ENCODE measurements at places on chromosomes 7 and 10. TPM values are rescaled to one million over a fixed set of nuclear protein-coding genes. Genes with fewer than 3 reads are reported as not detected.

- no peak overlapping the region for H3K27ac ChIP-seq
- no peak overlapping the region for H3K4me3 ChIP-seq
- no peak for DNase-seq
- H3K36me3 ChIP-seq = no peaks in the 10 kb centered on the region
Measured at GRCh38 chr10:114492351-114493037, 88.2 kb upstream of the AFAP1L2 start.

DNA sequence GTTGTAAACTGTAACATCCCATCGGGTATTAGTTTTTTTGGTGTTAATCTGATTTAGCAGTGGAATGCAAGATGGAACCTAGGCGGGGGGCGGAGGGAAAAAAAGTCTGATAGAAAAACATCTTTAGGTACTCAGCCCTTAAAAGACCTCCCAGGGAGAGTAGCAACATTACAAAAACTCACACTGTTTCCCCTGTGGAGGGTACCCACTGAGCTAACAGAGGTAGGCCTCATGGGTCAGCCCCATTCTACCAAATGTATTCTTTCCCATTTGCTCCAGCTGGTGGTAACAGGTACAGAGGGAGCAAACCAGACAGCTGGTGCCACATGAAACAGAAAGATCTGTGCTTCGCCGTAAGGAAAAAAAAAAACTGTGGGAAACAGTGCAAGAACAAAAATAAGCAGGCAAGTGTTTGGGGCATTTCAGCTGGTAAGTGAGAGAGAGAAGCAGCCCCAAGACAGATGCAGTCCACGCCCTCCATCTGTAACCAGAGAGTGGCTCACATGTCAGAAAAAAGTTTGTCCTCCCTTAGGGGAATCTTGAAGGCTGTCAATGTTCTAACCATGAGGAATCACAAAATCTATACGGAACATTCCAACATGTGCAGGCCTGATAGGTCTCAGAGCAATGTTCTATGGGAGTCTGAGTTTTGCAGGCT is 65.3 kb downstream of the HOXA1 start:
- no peaks in the 10 kb centered on the region for H3K36me3 ChIP-seq
- H3K4me1 ChIP-seq = no peaks in the 10 kb centered on the region
- no peak overlapping the region for H3K4me3 ChIP-seq
- H3K27ac ChIP-seq = no peak overlapping the region
- no peaks in the 10 kb centered on the region for H3K27me3 ChIP-seq

Gene GIMAP4
- 5.4 TPM for total RNA-seq

Gene ASNS
- 28.6 TPM for total RNA-seq

Gene SPDYE16
- total RNA-seq = not detected

Gene FOXL3
- not detected for total RNA-seq

Gene ATOH7
- 0.28 TPM for total RNA-seq

Gene OGA
- 35.4 TPM for total RNA-seq

- H3K27ac ChIP-seq = no peak overlapping the region
- H3K4me3 ChIP-seq = no peak overlapping the region
- H3K4me1 ChIP-seq = no peaks in the 10 kb centered on the region
- DNase-seq = no peak
- no peaks in the 10 kb centered on the region for H3K27me3 ChIP-seq
- H3K36me3 ChIP-seq = no peaks in the 10 kb centered on the region
Measured at GRCh38 chr10:27564398-27564797, 60.3 kb downstream of the RAB18 start.

GRCh38 chr7:108648989-108649388 is 79.3 kb downstream of the DNAJB9 start:
- no peaks in the 10 kb centered on the region for H3K27me3 ChIP-seq
- no peak overlapping the region for H3K4me3 ChIP-seq
- no peak for DNase-seq
- H3K36me3 ChIP-seq = no peaks in the 10 kb centered on the region
- no peak overlapping the region for H3K27ac ChIP-seq
- no peaks in the 10 kb centered on the region for H3K4me1 ChIP-seq

DNA sequence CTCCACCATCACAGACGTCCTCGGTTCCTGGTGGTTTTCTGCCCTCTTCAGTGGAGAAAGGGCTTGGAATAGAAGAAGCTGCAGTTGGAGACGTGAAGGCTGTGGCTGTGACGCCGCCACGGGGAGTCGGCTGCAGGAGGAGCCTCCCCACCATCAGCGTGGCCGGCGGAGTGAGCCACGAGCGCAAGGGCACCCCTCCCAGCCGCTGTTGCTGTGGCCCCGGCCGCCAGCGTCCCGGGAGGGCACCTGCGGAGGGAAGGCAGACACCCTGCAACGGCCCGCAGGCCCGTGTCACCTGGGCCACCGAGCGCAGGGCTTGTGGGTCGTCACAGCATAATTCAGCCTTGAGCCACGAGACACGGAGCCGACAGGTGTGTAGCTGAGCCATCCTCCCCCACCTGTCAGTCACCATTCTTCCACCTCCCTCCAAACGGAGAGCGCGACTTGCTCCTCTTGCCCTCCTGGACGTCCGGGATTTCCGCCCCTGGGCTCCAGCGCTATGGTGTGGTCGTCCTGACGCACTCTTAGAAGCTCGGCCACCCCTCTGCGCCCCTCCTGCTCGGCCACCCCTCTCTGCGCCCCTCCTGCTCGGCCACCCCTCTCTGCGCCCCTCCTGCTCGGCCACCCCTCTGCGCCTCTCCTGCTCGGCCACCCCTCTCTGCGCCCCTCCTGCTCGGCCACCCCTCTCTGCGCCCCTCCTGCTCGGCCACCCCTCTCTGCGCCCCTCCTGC is 102.7 kb downstream of the PTPRN2 start:
- DNase-seq = no peak
- no peak overlapping the region for H3K27ac ChIP-seq
- no peaks in the 10 kb centered on the region for H3K36me3 ChIP-seq
- H3K4me1 ChIP-seq = no peaks in the 10 kb centered on the region
- no peak overlapping the region for H3K4me3 ChIP-seq

Gene CLDN3
- total RNA-seq = 54.9 TPM

Gene AFAP1L2
- total RNA-seq = 4.4 TPM

Gene ANKRD61
- not detected for total RNA-seq

Gene CASTOR2
- total RNA-seq = 13.1 TPM

GRCh38 chr10:124478515-124478914 is 16.9 kb downstream of the LHPP start:
- H3K27ac ChIP-seq = no peak overlapping the region
- DNase-seq = no peak
- no peaks in the 10 kb centered on the region for H3K27me3 ChIP-seq

Gene LIPK
- not detected for total RNA-seq

DNA sequence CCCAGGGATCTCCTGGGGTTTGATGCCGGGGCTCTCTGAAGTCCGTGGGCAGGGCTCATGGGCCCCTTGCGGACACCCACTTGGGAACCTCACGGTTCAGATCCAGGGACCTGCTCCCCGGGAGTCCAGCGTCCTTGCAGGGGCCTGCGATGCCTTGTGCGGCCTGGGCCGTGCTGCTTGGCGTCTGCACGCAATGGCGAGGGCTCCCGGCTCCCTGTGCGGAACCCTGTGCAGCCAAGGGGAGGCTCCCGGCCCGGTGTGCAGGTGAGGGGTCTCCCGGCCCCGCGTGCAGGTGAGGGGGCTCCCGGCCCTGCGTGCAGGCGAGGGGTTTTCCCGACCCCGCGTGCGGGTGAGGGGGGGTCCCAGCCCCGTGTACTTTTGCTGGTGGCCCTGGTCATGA is 146.7 kb downstream of the DNAJB6 start:
- H3K36me3 ChIP-seq = no peaks in the 10 kb centered on the region
- no peaks in the 10 kb centered on the region for H3K27me3 ChIP-seq
- no peaks in the 10 kb centered on the region for H3K4me1 ChIP-seq
- DNase-seq = no peak
- H3K4me3 ChIP-seq = no peak overlapping the region

DNA sequence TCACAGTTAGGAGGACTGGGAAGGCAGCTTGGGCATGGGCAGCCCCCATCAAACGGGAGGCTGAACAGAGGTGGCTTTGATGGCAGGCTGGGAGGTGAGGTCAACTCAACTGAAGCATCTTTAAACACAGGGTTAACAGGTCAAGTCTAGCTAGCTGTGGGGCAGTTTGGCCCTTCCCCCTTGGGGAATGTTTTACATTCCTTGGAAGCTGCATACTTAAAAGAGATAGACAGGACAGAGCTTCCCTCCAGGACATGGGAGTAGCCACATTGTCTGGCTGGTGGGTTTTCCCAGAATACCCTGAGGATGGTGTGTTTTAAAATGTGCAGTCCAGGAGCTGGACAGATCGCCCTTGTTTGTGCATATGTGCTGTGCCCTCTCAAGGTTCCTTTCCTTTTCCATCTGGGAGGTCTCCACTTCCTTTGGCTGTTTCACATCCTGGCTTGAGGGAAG is 6.8 kb upstream of the RASSF4 start:
- H3K4me3 ChIP-seq = no peak overlapping the region
- H3K36me3 ChIP-seq = no peaks in the 10 kb centered on the region
- H3K4me1 ChIP-seq = peaks cover 3% of the 10 kb centered on the region
- no peaks in the 10 kb centered on the region for H3K27me3 ChIP-seq
- no peak overlapping the region for H3K27ac ChIP-seq
- DNase-seq = no peak

DNA sequence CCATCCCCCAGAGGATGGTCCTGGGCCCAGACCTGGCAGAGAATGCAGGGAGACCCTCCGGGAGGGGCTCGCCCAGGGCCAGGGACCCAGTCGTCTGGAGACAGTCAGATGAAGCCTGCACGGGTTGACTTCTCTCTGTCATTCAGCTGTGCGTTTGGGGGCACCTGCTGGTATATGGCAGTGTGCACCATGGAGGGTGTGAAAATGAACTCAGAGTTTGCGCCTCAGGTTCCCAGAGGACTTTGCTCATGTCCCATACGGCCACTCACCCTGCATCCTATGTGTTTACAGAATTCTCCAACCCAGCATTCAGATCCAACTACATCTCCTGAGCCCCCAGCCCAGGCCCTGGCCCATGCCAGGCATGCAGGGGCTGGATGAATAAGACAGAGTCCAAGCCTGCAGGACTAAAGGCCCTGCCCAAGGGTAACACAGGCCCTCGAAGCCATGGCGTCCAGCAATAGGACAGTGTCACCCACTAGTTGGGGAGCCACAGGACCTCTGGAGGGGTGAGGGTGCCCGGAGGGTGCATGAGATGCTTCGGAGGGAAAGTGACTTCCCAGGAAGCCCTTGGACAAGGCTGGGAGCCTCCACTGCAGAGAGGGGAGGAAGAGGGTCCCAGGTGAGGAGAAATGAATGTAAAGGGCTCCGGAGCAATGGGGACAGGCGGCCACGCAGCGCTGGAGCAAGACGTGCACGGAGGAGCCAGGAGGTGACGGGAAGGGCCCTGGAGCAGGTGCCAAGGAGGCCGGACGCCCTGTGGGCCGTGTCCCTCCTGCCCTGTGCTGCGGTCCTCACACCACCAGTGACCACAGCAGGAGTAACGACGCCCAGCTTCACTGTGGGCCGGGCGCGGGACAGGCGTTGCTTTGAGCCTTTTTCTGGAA is 36.3 kb downstream of the CALML3 start:
- H3K4me1 ChIP-seq = no peaks in the 10 kb centered on the region
- no peaks in the 10 kb centered on the region for H3K27me3 ChIP-seq
- H3K27ac ChIP-seq = no peak overlapping the region
- no peak for DNase-seq

Gene SUN3
- not detected for total RNA-seq

Gene ZP3
- 12.8 TPM for total RNA-seq

Gene TAC1
- not detected for total RNA-seq

- no peak overlapping the region for H3K4me3 ChIP-seq
- DNase-seq = no peak
- H3K27ac ChIP-seq = no peak overlapping the region
- no peaks in the 10 kb centered on the region for H3K36me3 ChIP-seq
Measured at GRCh38 chr10:13617116-13617515, 30.4 kb downstream of the PRPF18 start.

- H3K27me3 ChIP-seq = no peaks in the 10 kb centered on the region
- no peak overlapping the region for H3K27ac ChIP-seq
- no peaks in the 10 kb centered on the region for H3K36me3 ChIP-seq
- H3K4me3 ChIP-seq = peak overlapping the region; percentile 20
Measured at GRCh38 chr7:100171087-100171681, 2.8 kb upstream of the GAL3ST4 start.

DNA sequence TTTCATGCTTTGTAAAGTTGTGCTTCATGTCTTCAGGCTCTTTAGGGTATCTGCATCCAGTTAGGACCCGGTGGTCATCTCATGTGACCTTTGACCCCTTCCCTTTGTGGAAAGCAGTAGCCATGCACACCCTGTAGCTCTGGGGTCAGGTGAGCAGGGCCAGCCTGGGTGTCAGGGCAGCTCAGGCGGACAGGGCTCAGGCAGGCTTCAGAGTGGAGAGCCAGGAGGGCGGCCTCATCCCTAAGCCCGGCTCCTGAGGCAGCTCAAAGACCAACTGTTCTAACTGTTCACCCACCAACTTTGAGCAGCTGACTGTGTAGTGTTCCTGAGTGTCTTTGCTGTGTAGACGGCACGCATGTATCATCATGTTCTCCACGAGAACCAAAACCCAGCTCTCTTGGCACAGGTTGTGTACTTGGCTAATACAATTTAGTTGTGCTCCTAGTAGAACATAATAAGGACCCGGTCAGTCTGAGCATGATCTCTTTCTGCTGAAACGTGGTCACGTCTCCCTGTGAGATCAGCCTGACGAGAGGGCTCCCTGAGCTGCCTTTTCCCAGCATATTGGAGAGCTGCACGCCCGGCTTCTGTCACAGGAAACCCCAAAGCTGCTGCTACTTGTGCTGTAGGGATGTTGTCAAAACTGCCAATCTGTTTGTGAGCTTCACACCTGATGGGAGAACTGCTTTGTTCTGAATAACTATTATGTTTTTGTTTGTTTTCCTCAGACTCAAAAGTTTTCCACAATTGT is 30.0 kb downstream of the EEPD1 start:
- H3K4me3 ChIP-seq = no peak overlapping the region
- peaks cover 6% of the 10 kb centered on the region for H3K4me1 ChIP-seq
- peak overlapping the region; percentile 18 for H3K27ac ChIP-seq
- H3K27me3 ChIP-seq = no peaks in the 10 kb centered on the region
- DNase-seq = no peak

GRCh38 chr7:6516387-6516983 is 34.8 kb downstream of the GRID2IP start:
- no peak overlapping the region for H3K4me3 ChIP-seq
- H3K36me3 ChIP-seq = no peaks in the 10 kb centered on the region
- H3K27me3 ChIP-seq = no peaks in the 10 kb centered on the region
- no peak overlapping the region for H3K27ac ChIP-seq
- H3K4me1 ChIP-seq = peaks cover 3% of the 10 kb centered on the region

GRCh38 chr7:28078036-28078901 is 102.3 kb downstream of the JAZF1 start:
- H3K36me3 ChIP-seq = no peaks in the 10 kb centered on the region
- H3K27ac ChIP-seq = no peak overlapping the region
- H3K4me1 ChIP-seq = no peaks in the 10 kb centered on the region
- H3K27me3 ChIP-seq = no peaks in the 10 kb centered on the region

DNA sequence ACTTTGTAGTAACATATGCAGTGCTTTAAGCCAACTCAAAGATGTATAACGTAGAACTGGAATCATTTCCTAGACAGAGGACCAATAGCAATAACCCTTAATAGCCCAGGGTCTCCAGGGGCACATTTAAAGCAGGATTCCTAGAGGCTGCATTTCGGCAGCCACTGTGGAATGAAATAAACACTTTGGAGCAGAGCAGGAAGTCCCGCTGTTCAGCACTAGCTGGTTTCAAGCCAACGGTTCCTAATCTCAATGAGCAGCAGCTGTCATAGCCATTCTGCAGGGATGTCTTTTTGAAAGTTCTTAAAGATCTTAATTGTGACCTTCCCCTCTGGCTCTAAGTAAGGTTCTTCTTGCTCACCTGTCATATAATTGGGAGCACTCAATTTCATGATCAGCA is 18.4 kb upstream of the MACROH2A2 start:
- no peaks in the 10 kb centered on the region for H3K36me3 ChIP-seq
- H3K27ac ChIP-seq = no peak overlapping the region
- H3K4me1 ChIP-seq = no peaks in the 10 kb centered on the region
- no peak overlapping the region for H3K4me3 ChIP-seq
- no peak for DNase-seq

- no peak overlapping the region for H3K4me3 ChIP-seq
- H3K27ac ChIP-seq = no peak overlapping the region
- H3K36me3 ChIP-seq = peaks cover 3% of the 10 kb centered on the region
- H3K4me1 ChIP-seq = no peaks in the 10 kb centered on the region
Measured at GRCh38 chr7:44762300-44762699, 13.7 kb downstream of the ZMIZ2 start.
